Activated CD8-positive, alpha-beta memory T cell treated with anti-CD3 and anti-CD28 coated beads, Interleukin-2, amount 50 U/mL, for 4 hours (primary cell): ENCODE measurements at places on chromosomes 3 and 15.

GRCh38 chr3:113166719-113167492, 44.5 kb upstream of the BOC start:
- DNase-seq: no peak

DNA sequence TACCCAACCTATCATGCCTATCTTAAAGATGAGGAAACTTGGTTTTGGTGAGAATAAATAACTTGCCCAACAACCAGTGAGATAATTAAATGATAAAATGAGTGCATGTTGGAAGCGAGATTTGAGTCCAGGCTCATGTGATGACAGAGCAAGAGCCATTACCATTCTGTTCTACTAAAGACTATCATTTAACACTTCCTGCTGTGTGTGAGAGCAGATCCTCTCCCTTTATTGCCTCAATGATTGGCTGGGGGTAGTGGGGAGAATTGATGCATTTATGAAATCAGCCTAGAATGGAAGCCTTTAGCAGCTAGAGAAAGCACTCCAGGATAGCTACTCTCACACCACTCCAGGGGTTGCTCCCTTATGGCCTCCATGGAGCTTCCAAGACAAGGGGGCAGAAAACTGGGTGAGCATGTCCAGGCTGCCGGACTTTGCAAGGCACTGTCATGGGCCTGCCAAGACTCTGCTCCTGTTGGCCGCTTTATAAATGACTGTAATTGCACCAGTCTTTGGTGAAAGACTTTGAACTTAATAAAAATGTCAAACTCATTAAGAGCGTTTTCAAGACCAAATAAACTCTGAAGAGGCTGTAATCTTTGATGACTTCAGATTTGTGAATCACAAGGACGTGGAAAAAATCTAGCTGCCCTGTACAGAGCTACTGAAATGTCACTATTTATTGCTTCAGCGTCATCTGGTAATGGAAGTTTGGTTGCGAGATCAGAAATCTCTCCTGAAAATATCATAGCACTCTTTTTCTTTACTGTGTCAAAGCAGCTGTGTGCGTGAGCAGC, 209.1 kb upstream of the NR2E3 start:
- DNase-seq: no peak

DNA sequence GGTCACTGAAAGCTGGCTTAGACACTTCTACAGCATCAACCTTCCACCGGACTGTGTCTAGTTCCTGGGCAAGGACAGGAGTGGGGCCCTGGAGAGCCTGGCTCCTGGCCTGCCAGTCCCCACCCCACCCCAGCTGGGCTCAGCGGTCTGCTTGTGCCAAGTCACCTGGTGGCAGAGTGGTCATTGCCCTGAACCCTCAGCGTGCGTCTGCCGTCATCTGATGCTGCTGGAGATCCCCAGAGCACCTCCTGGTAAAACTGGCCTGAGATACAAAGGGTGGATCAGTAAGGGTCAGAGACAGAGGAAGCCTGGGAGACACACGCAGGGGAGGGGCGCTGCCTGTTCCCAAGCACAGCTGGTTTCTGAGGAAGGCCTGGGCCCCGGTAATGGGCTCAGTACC, 16.7 kb downstream of the ITIH4 start:
- DNase-seq: no peak

- DNase-seq: no peak
These were observed 29.6 kb upstream of the RPL32 start for GRCh38 chr3:12870942-12871341.

DNA sequence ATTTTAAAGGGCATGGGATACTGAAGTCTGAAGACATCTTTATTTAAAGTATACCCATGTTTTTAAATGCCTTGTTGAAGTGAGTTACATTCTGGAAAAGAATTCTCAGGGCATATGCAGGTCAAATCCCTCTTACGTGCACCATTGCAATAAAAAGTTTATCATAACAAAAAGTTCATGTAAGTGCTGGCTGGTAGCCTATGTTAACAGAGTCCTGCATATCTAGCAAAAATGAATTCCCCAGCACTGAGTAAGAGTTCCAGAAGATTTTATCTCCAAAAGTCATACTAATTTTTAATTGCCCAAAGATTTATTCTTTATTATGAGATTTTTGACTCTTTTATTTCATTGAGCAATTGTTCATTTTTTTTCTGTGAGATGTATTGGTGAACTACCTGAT, 104.7 kb upstream of the ROBO1 start:
- no peak for DNase-seq

DNA sequence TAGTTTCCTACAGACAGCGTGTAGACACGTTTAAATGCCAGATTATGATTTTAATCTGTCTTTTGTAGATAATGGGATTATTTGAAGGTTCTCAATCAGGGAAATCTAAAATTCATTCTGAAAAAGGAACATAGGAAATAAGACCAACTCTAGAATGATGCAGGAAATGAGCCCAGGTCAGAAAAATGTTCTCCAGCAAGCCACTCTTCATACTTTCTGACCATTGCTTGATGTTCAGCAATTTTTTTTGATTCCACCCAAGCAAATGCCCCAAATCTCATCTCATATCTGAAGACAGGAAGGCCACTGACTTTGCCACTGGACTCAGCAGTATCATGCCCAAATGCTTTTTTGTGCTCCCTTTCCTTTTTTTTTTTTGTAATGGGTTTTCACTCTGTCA, 373.4 kb downstream of the LPP start:
- no peak for DNase-seq

DNA sequence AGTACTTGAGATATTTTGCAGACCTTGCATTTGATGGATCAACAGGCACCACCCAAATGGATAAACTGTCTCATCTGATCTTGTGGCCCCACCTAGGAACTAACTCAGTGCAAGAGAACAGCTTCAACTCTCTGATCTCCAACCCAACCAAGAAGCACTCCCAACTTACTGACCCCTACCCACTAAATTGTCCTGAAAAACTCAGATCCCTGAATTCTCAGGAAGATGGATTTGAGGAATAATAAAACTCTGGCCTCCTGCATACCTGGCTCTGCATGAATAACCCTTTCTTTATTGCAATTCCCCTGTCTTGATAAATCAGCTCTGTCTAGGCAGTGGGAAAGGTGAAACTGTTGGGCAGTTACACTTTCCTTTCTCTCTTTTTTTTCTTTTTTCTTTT, 247.9 kb downstream of the ZPLD1 start:
- DNase-seq: no peak

GRCh38 chr3:4251412-4251811, 51.8 kb upstream of the SETMAR start:
- DNase-seq: no peak

DNA sequence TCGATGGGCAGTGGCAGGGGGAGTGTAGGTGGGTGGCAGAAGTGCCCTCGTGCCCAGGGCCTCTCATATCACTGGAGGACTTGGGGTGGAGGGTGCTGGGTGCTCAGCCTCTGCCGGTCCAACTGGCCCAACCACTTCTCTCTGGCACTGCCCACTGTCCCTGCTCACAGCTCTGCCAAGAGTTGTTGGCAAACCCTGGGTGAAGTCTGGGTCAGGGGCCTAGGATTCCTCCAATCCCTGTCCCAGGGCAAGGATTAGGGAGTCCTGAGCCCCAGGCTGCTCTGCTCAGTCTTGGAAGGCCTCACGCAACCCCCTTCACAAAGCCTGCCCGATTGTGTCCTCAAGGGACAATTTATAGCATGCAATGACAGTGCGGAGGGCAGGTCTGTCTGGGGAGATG, 5.2 kb upstream of the PRKCD start:
- DNase-seq: no peak

DNA sequence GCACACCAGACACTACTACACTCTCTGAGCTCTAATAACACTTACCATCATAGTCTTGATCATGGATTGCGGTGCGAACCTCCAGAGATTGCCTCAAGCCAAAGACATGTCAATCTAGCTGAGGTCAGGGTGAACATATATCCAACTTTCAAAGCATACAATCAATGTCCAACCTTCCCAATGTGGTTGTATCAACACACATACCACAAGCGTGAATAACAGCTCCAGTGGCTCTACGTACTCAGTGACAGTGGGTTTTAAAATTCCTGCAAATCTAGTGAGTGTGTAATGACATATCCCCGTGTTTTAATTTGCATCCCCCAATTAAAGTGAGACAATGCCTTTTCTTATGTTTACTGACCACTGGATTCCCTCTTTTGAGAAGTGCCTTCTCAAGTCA, 29.6 kb downstream of the SFMBT1 start:
- DNase-seq: no peak

GRCh38 chr15:49045751-49046219, 461 bp downstream of the SECISBP2L start:
- DNase-seq: no peak

DNA sequence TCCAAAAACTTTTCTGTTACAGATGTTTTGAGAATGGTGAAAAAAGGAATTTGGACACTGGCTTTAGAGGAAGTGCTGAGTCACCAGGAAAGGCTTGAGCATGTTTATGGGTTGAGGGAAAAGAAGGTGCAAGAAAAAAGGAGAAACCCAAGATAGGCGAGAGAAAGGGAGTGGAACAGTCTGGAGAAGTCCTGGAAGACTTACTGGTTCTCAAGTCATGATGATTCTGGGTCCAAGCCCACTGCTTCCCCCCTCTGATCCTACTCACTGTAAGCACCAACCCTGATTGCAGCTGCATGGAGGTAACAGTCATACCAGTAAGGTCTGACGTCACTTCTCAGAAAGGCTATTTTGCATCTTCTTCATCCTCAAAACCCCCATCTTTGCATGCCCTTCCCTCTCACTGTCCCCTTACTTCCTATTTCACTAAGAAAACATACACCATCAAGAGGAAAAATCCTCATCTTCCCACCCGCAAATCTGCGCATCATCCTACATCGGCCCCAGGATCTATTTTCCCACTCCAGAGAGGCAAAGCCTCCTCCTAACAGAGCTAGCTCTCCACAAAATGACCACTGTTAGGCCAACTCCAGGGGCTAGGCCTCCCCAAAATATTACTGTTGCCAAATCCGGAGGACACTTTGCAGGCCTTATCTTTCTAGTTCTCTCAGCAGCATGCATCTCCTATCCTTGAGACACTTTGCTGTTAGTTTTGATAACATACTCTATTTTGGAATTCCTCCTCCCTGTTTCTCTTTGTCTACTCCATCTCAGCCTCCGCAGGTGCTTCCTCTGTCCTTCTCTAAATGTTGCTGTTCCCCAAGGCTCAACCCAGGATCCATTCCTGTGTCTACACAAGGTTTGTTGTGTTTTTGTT, 3.2 kb upstream of the ATP13A3 start:
- no peak for DNase-seq

GRCh38 chr3:172799246-172799645, 48.7 kb downstream of the ECT2 start:
- no peak for DNase-seq

GRCh38 chr3:47333907-47334306, 46.9 kb upstream of the PTPN23 start:
- DNase-seq: no peak

DNA sequence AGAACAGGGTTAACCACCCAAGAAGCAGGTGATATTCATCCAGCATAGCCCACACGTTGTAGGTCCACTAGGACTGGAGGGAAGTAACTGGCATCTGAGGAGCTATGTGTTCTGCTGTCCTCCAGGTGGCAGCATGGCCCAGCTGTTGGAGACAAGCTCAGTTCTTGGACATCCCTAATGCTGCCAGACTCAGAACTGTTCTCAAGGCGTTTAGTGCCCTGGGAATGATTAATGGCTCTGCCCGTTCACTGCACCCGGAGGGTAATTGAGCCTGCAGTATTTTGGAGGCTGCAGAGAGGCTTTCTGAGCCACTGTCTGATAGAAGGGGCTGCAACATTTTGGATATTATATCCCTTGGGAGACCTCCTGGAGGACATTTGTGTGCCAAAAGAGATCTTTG, 521.3 kb upstream of the SEMA6D start:
- peak; percentile 18 for DNase-seq

DNA sequence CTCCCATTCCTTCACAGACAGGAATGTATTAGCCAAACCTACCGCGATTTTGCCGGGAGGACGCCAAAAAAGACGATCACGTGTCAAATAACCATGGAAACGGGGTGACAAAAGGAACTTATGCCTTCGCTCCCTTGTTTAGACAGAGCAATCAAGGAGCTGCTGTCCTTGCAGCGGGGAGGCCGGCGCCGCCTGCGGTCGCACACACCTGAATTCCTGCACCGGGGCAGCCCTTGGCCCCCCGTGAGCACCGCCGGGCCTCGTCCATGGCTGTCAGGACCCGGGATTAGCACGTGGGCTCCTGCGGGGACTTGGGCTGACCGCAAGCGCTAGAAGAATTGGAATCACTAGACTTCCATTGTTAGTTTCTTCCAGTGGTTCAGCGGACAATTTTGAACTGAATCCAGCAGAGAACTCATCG, 193.1 kb downstream of the SHQ1 start:
- DNase-seq: no peak

DNA sequence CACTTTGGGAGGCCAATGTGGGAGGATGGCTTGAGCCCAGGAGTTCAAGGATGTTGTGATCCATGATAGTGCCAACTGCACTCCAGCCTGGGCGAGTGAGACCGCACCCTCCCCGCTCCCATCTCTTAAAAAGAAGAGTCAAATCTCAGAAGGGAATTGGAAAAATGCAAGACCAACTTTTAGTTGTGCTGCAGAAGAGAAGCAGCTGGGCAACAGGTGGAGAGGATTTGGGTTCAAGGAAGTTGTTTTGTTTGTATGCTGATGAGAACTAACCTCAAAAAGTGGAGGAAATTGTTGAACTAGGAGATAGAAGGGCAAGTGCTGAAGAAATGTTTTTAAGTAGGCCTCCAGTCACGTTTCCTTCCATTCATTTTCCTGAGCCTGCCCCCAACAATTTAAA, 12.8 kb upstream of the PDCD7 start:
- DNase-seq: no peak

DNA sequence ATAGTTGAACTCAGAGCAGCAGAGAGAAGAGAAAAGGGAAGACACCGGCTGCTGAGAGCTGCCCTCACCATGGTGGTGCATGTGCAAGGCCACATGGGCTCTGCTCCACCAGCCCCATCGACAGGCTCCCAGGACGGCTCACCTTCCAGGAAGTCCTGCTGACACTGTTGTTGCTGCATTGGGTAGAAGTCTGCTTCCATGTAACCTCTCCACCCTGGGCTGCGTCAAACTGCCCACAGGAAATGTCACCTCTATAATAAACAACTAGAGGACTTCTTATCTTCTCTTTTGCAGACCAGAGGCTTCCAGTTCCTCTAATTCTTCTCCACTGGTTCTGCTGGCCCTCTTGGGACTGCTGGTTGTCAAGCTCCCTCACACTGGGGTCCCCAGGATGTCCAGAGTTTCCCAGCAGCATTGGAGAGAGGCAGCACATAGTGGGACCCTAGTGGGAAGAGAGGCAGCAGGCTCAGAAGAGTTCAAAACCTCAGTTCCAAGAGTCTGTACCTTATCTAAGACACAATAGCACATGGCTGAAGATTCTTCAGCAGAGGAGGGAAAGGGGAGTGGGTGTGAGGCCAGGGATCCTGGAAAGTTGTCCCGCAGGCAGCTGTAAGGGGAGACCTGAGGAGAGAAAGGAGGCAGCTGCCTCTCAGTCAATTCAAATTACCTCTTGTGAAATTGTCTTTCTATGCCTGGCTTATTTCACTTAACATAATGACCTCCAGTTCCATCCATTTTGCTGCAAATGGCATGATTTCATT, 5.8 kb upstream of the CCR3 start:
- no peak for DNase-seq

DNA sequence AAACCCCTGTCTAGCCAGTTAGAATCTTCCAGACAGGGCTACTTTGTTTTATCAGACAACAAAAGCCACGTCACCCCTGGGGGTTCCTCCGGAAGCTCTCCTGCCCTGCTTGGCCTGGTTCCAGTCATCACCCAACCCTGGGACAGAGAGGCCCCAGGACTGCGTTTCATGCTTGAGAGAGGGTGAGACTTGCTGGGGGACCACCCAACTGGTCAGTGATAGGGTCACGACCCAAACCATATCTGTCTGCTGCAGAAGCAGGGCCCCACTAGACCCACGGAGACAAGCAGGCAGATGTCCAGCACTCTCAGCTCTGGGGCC, 1.2 kb downstream of the NT5DC2 start:
- DNase-seq: peak; percentile 38
